ENCODE measurements at places on chromosomes 7 and 10.

DNA sequence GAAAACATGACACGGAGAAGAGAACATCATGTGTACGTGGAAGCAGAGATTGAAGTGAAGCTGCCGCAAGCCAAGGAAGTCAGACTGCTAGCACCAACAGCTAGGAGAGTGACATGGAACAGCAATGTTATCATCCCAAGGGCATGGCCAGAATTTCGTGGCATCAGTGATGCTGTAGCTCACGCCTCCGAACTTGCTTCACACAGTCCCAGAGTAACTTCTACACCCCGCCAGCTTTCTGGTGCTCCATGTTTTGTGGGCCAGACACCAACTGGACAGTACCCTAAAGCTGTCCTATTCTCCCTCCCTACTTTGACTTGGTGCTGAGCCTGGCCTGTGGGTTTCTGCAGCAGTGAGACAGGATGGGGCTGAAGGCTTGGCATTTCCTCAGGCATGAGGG is 33.0 kb upstream of the EMX2 start:
- no peak for DNase-seq

- no peak for DNase-seq
Observed at GRCh38 chr10:120609006-120609405, 152.0 kb downstream of the PLPP4 start.

GRCh38 chr10:115092555-115093285 is 445 bp upstream of the ATRNL1 start:
- DNase-seq, result no peak

DNA sequence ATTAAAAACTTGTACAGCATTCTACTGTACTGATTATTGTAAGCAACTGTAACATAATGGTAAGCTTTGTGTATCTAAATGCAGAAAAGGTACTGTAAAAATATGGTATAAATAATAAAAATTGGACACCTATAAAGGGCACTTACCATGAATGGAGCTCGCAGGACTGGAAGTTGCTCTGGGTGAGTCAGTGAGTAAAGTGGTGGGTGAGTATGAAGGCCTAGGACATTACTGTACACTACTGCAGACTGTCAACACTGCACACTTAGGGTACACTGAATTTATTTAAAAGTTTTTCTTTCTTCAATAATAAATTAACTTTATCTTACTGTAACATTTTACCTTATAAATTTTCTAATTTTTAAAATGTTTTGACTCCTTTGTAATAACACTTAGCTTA is 118.6 kb upstream of the ASAH2 start:
- no peak for DNase-seq

- DNase-seq, result no peak
Observed at GRCh38 chr10:66752714-66753113, 173.1 kb upstream of the LRRTM3 start.

DNA sequence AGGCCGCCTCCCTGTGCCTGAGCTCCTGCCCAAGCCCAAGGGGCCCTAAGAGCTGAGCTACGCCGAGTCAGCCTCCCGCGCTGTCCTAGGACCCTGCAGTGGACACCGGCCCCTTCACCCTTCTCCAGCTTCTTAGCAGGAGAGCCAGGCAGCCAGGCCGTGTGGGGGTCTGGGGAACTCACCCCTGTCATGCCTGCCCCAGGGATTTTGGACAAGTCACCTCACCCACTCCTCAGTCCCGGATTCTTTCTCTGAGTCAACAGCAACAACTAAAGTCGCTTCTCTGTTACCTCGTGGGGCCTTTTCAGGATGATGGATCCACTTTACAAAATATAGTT is 79.3 kb downstream of the MKI67 start:
- no peak for DNase-seq

DNA sequence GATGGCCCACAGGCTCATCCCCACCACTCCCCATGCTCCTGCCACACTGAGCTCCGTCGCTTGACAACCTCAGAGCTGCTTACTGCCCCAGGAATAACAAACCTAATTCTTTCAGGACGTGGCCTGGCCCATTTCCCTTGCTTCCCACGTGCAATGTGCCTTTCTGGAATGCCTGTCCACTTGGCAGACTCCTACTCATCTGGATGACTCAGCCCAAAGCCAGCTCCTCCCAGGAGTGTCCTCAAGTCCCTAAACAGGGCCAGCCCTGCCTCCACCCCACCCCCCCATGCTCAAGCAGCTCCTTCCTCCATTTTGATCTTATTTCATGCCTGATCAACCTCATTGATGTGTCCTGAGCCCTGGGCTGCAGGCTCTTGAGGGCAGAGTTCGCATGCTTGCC is 164.9 kb upstream of the RNF32 start:
- DNase-seq, result no peak

GRCh38 chr7:139362302-139362701 is 2.6 kb downstream of the LUC7L2 start:
- DNase-seq, result no peak

DNA sequence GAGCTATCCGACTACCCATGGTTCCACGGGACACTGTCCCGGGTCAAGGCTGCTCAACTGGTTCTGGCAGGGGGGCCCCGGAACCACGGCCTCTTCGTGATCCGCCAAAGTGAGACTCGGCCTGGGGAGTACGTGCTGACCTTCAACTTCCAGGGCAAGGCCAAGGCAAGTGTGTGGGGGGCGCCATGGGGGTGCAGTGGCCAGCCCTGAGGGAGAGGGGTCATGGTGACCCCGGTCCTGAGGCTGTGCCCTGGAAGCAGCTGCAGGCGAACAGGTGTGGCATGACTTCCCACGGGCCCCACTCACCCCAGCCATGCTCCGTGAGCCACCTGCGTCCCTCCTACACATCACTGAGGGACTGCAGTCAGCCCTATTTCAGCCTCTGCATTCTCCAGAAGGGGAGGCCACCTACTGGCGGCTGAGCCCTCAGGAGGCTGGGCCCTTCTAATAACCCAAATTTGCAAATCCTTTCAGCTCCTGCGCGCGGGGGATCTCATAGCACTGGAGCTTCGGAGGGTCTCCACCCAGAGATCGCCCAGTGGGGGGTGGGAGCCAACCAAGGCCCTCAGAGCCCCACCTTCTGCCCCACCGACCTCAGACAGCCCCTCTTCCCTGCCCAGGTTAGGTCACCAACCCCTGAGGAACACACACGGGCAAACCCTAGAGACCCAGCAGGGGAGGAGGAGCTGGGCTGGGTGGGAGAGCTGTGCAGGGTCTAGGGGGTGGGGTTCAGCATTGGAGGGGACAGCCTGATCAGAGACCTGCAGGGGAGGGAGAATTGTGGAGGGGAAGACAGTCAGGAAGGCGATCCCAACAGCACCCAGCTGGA is 30.8 kb downstream of the SH2B2 start:
- DNase-seq, result no peak

- DNase-seq, result no peak
Observed at GRCh38 chr10:104077247-104077646, 8.4 kb downstream of the COL17A1 start.

DNA sequence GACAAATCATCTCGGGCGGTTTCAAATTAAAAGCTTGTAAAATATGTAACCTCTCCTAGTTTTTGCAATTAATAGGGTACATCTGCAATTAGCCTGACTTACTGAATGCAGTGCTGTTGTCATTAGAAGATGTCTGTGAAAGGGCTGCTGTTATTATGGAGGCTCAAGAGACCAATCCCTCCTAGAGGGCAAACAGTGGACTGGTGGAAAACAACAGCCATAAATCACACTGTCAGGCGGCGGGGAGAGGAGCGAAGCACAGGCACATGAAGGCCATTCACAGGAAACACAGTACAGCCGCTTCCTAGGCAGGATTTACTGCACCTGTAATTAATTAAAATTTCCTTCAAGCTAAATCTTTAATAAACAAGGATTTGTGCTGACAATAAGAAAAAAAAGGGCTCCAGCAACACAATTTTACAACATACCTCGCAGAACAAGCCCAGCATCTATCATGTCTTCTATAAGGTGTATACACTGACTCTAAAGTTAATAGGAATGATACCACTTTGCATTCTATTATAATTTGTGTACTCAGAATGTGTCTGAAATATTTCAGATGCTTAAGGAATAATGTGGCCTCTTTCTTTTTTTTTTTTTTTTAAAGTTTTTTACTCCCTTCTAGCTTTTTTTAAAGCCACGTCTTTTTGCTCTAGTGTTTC is 50.7 kb downstream of the ERCC6 start:
- DNase-seq, result no peak

GRCh38 chr10:133186416-133187090 is 26.5 kb downstream of the KNDC1 start:
- no peak for DNase-seq

DNA sequence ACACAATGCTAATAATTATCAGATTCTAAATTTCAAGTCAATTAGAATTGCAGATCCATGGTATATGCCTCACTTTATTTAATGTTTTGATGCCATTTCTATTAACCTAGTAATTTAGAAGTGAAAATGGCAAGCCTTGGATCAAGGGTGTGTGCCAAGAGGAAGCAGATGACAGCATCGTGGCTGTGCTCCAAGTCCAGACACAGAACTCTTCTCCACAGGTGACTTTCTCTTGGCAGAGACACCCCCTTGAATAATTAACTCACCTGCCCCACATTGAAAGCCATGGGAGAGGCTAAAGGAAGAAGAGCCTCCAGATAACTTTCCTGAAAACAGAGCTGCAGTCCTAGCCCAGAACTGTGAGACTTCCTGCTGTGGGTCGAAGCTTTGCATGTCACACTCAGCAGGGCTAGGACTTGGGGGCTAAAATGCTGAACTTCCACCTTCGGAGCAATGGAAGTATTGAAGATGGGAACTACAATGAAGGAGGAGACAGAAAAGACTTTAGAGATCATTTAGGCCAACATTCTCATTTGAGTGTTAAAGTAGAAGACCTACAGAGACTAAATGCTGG is 996 bp upstream of the C10orf90 start:
- no peak for DNase-seq

DNA sequence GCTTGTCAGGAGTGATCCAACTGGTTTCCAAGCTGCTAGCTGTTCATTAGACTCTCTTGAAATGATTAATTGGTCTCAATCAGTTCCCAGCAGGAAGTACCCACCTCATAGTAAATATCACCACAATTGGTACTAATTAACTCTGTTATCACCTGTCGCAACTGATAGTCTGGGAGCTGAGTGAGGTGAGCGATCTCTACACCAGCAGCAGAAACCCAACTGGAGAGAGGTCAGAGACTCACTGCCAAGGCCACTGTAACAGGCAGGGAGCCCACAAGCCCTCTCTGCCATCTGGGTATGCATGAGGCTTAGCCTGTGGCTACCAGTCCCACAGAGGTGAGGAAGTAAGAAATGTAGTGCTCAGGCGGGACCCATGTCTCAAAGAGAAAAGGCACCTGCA is 245.5 kb downstream of the DYNC1I1 start:
- no peak for DNase-seq

- no peak for DNase-seq
Observed at GRCh38 chr10:100773646-100774045, 28.3 kb downstream of the PAX2 start.

GRCh38 chr10:71561003-71561574 is 158.5 kb downstream of the C10orf105 start:
- DNase-seq, result no peak

DNA sequence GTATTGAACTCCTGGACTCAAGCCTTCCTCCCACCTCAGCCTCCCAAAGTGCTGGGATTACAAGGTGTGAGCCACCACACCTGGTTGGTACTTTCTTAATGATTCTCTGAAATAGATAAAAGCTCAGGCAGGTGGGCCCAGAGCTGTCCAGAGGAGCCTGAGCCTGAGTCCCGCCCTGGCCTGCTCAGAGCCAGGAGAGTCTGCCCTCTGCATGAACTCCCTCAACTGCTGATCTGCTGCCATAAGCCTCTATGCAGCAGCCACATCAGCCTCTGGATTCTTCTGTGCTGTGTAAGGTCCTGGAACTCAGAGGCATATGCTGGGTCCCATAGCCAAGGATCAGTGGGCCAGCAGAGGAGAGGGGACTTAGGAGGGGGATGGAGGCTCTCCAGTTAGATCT is 23.1 kb upstream of the DDIT4 start:
- DNase-seq, result no peak

GRCh38 chr10:71920540-71921323 is 43.5 kb upstream of the CHST3 start:
- DNase-seq, result no peak

DNA sequence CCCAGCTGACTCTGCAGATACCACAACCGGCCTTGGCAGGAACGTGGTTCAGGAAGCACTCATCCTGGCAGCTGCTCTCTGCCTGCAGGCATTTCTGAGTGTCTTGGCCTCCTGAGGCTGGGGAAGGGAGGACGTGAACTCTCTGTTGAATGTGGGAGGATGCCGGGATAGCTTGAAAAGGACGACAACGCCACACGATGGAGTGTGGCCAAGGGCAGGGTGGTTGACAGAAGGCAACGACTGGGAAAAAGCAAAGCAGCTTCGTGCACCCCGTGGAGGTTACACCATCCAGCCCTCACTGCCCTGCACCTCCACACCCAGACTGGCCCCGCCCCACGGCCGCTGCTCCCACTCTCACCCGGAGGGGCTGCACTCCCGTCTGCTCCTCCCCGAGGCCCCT is 466.1 kb upstream of the FOXK1 start:
- DNase-seq, result no peak

GRCh38 chr10:27715505-27715904 is 30.1 kb downstream of the MKX start:
- no peak for DNase-seq

GRCh38 chr10:118687472-118687871 is 67.3 kb downstream of the CACUL1 start:
- no peak for DNase-seq

DNA sequence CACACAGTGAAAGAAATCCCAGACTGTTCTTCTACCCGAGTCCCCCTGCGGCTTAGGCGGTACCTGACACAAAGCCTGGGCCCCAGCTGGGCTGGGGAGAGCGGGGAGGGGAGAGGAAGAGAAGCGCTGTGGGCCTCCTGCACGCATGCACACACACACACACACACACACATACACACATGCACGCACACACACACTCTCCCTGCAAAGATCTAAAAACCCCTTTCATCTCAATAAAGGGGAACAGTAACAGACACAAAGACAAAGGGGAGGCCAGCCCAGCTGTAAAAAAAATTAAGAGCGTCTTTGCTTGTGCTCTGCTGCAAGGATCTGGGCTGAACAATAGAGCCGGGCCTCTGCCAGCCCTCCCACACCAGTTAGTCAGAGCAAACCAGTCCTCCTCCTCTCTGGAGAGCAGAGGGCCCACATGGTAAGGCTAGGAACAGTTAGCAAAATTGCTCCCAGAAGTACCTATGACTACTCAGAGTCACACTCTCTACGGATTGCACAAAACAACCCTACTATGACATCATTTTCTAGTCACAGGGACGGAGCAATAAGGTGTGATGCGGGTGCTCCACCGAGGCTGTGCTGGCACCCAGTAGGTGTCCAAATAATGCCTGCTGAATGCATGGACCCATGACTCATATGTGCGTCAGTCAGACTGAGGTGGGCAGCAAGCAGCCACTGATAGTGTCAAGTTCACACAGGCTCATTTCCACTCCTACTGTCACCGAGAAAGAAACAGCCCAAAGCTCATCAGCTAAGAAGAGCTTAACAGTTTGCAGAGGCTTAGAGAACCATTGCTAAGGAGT is 9.2 kb downstream of the ITPRIP start:
- no peak for DNase-seq

DNA sequence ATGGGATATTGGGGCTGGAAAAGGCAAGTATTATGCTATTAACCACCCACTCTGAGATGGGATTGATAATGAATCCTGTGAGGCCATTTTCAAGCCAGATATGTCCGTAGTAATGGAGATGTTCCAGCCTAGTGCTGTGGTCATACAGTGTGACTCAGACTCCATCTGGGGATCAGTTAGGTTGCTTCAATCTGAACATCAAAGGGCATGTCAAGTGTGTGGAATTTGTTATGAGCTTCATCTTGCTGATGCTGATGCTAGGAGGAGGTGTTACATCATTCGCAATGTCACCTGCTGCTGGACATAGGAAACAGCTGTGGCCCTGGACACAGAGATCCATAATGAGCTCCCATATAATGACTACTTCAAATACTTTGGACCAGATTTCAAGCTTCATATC is 144.7 kb downstream of the PLCE1 start:
- DNase-seq, result no peak

Measured in substantia nigra (tissue), 51 donors.